Activated CD4-positive, alpha-beta T cell treated with anti-CD3 and anti-CD28 coated beads, Interleukin-2, Interleukin-4, amounts not matched to agents 100 ng/mL and 50 ng/mL, durations not matched to agents 16 hours and 8 hours (primary cell): ENCODE measurements at places on chromosomes 3 and 15.

DNA sequence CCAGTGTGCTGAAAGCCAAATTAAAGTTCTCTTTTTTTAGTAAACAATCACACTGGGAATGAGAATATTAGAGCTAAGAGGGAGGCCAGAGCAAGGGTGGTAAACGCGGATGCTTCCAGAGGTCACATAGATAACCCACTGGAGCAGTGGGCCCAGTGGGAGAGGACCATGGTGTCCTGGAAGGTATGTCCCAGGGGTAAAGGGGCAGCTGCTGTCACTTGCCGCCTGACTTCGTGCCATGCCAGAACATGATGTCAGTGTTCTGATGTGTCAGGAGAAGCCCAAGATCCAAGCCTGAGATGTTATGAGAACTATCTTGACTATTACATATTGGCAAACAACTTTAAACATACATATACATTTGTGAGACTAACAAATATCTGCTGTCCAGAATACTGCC is 211.9 kb upstream of the IL12A start:
- no peak for DNase-seq

DNA sequence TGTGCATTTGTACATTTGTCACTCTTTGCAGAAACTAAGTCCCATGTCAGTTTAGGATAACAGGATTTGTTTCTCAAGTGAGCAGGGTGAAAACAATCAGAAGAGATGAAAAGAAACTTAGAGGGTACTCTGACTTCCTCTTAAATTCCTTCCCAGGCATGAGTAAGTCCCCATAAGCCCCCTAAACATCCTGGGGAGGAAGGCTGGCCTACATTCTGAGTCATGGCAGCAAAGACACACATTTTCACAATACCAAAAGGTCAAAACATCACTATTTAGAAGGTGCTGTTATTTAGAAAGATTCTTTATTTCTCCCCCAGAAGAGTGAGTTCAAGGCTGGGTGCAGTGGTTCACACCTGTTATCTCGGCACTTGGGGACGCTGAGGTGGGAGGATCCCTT is 7.6 kb upstream of the FOXP1 start:
- DNase-seq, result no peak

DNA sequence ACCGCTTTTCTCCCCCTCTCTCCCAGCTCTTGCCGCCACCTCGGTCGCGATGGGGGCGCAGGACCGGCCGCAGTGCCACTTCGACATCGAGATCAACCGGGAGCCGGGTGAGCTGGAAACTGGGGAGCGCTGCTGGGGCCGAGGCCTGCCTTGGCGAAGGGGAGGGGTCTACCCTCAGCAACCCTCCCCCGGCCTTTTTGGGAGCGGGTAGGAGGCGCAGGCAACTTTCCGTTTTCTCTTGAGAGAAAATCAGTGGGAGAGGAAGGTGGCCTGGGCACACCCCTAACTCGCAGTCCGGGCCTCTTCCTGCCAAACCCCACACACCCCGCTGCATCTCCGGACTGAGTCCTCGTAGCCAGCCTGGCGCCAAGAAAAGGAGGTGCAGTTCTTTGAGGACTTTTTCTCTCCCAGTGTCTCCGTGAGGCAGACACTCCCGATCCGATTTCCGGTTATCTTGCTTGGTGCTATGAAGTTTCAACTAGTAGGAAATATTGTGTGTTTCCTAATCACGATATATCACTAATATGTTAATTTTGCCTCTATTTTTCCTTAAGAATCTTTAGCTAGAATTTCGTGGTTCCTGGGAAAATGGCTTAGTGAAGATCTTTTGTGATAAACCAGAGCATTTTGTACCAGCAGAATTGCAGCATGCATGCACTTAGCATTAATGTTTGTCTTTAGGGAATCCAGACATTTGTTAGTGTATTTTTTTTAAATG is 631 bp downstream of the NKTR start:
- DNase-seq, result peak; percentile 75

- no peak for DNase-seq
Observed at GRCh38 chr3:98961161-98962155, 60.0 kb upstream of the DCBLD2 start.

GRCh38 chr15:41581110-41581509 is 22.1 kb downstream of the TYRO3 start:
- DNase-seq, result no peak

GRCh38 chr15:28123408-28124023 is 24.4 kb upstream of the OCA2 start:
- DNase-seq, result peak; percentile 48

DNA sequence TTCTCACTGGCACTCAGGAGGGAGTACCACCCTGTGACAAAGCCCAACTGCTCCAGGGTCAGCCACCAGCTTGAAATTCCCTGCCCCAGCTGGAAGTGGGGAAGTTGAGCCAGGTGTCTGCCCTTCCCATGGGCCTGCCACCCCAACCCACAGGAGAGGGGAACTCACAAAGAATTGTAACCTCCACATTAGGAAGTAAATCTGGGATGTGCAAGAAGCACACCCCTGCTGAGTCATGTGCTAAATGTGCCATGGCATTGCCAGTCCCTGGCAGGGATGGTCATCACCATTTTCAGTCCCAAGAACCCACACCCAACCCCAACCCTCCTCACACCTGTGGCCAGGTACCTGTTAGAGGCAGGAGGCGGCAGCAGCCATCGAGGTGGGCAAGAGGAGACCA is 165.2 kb upstream of the THBS1 start:
- DNase-seq, result no peak

GRCh38 chr3:56219894-56220805 is 248.1 kb downstream of the ERC2 start:
- DNase-seq, result no peak

DNA sequence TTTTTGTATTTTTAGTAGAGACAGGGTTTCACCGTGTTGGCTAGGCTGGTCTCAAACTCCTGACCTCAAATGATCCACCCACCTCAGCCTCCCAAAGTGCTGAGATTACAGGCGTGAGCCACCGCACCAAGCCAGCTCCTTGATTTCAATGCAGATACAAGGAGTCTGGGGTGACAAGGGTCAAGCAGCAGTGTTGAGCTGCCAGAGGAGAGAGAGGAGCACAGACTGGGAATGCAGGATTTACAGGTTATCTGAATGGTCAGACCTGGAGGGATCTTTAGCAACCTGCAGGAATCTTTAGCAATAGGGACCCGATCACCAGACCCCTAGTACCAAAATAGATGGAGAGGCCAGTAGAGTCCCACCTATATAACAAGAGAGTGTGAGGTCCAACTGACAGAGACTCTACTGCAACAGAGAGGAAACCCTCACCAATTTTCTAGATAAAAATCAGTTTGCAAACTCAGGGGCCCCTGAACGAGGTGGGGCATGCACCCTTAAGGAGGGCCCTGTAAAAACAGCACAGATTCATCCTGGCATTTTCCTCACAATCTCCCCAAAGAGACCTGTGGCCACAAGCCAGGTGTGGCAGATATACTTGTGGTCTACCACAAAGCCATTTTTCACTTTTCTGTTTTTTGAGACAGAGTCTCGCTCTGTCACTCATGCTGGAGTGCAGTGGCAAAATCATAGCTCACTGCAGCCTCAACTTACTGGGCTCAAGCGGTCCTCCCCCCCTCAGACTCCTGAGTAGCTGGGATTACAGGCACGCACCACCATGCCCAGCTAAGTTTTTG is 10.7 kb upstream of the SHISA5 start:
- peak; percentile 64 for DNase-seq

DNA sequence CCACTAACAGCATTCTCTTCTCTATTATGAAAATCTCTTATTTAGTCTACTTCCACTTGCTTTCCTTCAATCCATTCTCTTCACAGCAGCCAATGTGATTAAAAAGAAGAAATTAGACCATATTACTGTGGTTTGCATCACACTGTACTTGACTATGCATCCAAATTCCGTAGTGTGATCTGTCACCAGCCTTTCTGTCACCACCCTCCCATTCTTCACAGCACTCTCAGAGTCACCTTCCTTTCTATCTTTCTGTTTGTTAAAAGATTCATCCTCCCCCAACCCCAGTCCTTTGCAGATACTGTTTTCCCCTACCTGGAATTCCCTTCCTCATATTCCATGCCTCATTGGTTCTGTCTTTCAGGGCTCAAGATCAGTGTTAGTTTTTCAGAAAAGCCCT is 55.0 kb upstream of the ABHD10 start:
- DNase-seq, result no peak

GRCh38 chr3:13495921-13496723 is 16.0 kb downstream of the HDAC11 start:
- peak; percentile 70 for DNase-seq

- DNase-seq, result no peak
Observed at GRCh38 chr3:70110066-70110465, 110.5 kb downstream of the SAMMSON start.

- no peak for DNase-seq
Observed at GRCh38 chr15:46808834-46809233, 908.5 kb upstream of the SEMA6D start.

DNA sequence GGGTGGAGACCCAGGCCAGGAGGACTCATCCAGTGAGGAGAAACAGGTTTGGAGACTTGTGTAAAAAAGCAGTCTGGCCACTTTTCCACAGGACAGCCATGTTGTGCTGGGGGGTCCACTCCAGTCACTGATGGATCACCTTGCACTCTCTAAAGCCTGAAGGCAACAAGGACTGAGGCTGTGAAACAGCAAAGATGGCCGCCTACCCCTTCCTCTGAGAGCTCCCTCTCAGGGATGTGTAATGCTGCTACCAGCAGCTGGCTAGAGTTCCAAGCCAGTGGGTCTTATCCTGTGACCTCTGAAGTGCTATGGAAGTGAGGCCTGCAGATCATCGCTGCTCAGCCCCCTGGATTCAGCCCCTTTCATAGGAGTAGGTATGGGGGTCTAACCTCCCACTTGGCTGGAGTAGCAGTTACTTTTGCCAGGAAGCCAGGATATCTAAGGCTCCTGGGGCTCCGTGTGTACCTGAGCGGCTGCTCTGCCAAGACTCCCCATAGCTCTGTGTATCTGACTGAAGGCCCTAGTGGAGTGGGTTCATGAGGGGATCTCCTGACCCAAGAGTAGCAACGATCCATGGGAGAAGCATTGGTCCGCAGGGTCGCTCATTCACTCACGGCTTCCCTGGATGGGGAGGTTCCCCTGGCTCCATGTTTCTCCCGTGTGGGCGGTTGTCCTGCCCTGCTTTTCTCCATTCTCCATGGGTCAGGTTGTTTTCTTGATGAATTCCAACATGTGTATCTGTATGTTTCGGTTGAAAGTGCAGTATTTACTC is 69.9 kb upstream of the TNFSF10 start:
- DNase-seq, result peak; percentile 23

DNA sequence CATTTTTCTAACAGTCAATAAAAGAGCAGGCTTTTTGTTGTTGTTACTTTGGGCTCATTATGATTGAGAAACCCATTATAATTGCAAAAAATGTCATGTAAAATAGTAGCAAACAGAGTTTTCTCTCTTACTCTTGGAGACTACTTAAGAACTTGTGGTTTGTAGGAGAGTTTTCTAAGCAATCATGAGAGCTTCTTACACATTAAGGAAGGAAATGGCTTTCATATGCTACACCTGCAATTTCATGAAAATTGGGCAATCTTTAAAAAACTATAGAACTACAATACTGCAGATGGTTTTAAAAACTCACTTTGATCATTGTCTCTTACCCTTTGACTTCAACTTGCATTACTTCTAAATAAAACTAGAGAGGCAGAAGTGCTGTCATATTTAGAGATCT is 701.8 kb downstream of the ZPLD1 start:
- no peak for DNase-seq

DNA sequence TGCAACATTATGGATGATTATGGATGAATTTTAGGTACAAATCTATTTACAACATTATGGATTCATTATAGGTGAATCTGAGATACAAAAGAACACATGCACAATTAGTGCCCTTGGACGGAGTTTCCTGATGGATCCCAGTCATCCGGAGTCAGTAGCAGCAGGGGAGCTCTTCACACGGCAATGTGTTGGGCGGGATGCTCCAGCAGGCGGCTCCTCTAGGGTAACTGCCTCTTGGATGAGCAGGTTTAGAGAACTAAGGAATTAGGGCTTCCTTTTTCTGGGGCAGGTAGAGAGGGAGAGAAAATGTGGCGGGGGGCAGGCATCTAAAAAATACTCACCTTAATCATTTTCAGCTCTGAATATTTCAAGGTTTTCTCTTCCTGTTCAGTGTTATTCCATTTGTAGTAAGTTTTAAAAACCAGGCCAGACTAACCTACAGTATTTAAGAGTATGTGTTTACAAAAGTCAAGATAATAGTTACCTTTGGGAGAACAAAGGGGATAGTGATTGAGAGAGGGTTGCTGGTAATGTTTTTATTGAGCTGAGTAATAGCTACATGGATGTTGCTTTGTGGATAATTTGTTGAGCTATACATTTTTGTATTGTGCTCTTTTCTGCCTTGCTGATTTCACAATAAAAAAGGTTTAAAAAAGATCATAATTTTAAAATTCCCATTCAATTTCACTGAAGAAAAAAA is 27.4 kb upstream of the GOLM2 start:
- DNase-seq, result no peak

DNA sequence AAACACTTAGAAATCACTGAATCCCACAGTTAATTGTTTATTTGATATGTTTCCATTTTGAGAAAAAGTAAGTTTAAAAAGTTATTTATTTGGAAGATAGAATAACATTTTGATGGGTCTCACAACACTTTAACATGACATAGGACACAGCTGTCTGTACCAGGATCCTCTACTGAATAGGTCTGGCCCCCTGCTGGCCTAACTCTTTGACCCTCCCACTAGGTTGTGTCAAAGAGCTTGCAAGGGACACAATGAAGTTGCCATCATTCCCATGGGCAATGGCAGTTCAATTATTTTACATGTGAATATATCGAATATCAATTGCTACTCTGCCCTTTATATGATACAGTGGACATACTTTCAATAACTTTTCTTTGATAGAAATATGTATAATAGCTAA is 138.9 kb downstream of the EPHA3 start:
- no peak for DNase-seq

GRCh38 chr3:72617424-72618024 is 230.7 kb downstream of the SHQ1 start:
- no peak for DNase-seq

GRCh38 chr3:169218314-169218983 is 445.1 kb downstream of the MECOM start:
- no peak for DNase-seq

DNA sequence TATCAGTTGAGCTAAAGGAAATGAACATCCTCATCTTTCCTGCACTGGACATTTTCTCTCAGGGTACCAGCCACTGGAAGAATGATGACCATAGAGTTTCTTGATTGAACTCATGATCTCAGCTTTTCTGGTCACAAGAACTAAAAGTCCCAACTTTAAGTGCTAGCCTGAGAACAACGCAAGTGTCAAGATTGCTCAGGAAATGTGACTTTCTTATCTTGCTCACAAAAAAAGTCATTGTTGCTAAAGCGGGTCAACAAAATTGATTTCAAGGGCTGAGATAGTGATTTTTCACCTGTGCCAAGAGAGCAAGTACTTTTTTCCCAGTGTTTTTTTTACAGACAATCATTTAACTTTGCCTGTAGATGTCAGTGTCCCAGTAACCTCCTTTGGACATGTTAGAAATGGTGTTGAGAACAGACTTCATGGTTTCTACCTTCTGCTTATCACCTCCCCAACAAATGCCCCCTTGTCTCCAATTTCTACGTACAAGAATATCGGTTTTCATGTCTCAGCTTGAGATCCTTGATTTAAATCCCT is 125.9 kb downstream of the SEMA6D start:
- no peak for DNase-seq
